ENCODE measurements at places on chromosomes 12 and 14.

DNA sequence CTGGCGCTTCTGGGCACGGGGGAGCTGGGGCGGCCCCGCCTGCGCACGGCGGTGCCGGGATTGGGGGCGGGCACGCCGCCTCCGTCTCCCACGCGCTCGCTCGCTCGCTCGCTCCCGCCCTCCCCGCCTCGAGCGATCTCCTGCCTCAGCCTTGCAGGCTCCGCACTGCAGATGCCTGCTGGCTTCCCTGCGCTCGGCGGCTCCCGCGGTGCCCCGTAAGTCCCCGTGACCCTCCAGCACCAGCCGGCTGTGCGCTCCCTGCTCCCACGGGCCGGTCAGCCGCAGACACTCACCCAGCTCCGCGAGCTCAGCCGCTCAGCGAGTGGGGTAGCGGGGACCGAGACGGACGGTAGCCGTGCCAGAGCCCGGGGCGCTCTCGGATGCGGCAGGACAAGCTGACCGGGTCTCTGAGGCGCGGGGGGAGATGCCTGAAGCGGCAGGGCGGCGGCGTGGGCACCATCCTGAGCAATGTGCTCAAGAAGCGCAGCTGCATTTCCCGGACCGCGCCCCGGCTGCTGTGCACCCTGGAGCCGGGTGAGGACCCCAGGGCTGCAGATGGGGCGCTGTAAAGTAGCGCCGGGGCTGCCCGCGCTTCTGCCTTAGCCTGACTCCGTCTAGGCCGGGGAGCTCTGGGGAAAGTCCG lies at the start of gene TBC1D30:
Gene TBC1D30 (plus strand): TSS at position 148 of the 643 bp plus-strand sequence. CDS start 233 bp downstream, at position 381.
- no peak for DNase-seq

GRCh38 chr14:100020629-100021028 lies 44.6 kb upstream of the EVL start:
- no peak for DNase-seq

DNA sequence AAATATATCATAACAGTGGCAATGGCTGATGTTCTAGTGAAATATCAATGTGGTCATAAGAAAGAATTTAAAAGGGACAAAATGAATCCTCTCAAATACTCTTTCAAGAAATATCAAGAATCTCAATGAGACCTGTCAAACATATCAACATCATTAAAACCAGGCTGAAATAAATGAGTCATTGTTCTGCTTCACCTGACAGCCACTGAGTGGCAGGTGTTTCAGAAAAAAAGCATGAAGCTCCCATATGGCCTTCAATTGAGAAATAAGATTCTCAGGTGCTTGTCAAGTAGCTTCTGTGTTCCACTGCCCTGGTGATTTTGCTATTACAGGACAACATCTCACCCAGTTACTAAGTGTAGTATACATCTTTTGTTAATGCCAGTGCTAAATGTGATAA lies 21.5 kb downstream of the ANAPC5 start:
- no peak for DNase-seq

DNA sequence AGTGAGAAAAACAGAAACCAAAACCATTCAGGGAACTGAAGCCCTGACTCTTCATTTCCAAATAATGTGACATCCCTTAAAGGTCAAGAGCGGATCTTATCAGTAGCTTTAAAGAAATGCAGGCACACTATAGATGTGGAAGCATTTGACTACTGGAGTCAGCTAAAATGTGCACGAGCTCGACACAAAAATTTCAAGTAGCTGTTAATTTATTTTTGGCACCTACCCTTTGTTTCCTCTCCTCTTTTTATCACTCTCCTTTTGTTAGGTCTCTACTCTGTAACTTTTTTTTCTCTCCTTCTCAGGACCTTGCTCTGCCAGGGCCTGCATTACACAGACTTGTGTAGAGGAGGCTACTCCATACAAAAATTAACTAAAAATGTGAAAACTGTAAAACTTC lies 58.3 kb downstream of the FGD6 start:
- DNase-seq: no peak

GRCh38 chr14:83988275-83988674 lies 1541.7 kb upstream of the FLRT2 start:
- no peak for DNase-seq

- peak; percentile 27 for DNase-seq
Observed at GRCh38 chr14:104650057-104650980, 39.1 kb upstream of the INF2 start.

GRCh38 chr14:28077021-28077420 lies 689.6 kb upstream of the FOXG1 start:
- no peak for DNase-seq

DNA sequence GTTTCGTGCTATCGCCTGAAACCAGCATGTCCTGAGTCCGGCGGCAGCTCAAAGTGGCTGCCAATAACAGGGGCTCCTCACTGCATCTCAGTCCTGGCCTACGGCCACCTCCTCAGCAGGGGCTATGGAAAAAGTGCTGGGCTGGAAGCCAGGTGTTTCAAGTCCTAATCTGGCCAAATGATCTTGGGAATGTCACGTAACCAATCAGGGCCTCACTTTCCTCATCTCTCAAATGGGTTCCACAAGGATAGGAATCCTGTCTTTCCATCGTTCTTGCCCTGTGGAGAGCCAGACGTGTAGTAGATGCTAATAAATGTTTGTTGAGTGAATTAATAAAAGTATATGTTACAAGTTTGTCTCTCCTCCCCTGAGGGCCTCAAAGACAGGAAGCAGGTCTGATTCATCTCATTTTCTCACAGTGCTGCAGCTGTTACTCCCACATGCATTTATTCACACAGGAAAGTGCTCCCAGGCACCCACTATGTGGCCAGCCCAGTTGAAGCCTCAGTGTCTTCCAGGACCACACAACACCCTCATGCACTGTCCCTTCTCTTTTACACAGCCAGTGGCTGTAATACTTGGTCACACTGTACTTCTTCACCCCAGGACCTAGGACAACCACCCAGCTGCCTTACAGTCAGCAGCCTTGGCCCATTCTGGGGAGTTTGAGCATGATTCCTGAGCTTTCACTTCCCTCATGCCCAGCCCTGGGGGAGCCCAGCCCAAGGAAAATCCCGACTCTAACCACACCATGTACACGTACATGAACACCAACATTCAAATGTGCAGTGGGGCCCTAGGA lies 5.0 kb downstream of the CMKLR1 start:
- no peak for DNase-seq

DNA sequence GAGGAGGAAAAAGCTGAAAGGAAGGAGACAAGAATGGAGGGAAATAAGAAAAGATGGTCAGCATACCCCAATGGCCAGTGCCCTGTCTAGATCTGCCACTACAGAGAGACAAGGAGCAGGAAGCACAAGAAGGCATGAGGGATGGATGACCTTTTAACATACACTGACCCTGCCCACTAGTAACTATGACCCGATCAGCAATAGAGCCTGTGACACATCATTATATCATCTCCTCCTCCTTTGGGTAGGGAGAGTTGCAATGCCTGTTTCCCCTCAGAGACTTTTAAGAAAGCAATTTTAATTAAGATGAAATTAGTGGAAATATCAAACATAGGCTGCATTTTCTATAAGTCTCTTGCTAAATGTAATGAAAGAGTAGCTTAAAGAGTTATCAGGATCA lies 4.7 kb upstream of the SLC2A13 start:
- no peak for DNase-seq

DNA sequence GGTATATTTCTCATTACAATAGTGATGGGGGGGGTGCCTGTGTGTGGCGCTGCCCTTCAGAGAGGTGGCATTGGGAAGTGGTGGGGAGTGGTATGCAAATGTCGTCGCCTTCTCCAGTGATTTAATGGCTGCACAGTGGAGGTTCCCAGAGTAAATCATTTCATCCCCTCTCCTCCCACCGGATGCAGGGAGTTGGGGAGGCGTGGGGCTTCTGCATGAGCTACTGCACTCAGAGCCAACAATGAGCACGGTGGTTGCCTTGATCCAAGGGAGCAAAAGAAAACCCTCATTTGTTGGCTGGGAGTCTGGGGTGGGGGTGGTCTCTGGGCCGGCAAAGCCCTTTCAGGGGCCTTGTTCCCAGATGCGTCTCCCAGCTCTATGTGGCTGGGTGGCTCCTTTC lies 124.3 kb downstream of the AACS start:
- DNase-seq: no peak

DNA sequence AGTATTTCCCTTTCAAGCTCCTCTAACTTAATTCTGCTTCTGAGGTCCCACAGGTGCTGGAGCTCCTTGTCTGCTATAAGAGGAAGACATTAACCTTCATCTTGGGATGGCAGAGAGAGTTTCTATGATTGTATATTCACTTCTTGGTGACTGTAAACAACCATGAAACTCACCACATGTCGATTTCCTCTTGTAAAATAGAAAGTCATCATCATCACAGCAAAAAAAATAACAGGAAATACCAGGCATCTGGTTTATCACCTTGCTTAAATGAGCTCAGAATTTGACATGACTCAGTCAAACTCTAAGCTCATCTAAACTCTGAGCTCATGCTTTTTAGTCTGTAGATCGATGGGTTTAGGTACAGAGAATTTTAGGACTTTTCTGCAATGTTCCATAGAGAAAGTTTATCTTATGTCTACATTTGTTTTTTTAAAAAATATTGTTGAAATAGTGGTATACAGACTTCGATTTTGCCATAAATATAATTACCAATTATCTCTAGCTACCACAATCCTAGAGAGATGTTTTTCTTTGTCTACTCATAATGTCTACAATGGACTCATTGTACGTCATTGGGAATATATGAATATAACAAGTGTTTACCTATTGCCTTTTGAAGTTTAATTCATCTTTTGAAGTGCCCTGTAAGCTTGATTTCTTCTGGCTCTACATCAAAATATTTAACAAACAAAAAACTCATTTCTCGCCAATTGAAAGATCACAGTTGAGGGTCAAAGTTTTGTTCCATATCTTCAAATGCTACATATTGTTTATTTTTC lies 58.4 kb downstream of the IGF1 start:
- DNase-seq: no peak

DNA sequence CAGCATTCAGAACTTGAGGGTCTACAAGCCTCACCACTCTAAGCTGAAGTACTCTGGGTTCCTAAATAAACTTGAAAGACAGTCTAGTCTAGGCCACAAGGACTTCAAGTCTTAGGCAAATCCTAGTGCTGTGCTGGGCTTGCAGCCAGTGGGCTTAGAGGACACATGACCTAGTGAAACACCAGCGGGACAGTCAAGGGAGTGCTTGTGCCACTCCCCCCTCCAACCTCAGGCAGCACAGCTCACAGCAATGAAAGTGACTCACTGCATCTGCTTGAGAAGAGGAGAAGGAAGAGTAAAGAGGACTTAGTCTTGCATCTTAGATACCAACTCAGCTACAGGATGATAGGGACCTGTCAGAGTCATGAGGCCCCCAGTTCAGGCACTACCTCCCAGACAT lies 438.1 kb downstream of the IPO8 start:
- no peak for DNase-seq

DNA sequence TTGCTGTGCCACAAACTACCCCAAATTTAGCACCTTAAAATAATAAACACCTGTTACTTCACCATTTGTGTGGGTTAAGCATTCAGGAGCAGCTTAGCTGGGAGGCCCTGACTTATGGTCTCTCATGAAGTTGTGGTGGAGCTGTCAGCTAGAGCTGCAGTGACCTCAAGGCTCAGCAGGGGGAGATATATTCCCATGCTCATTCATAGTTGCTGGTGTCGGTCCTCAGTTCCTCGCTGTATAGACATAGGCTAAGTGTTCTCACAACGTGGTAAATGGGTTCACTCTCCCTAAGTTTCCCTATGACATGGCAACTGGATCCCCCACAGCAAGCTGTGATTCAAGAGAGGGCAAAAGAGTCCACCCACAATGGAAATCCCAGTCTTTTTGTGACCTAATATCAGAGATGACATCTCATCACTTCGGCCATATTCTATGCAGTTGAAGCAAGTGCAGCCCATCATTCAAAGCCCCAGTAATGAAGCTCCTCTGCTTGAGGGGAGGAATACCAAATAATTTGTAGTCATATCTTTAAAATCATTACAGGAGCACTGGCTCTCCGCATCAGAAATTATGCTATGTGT lies 41.1 kb downstream of the PRB3 start:
- DNase-seq: peak; percentile 5

- no peak for DNase-seq
Observed at GRCh38 chr14:99807413-99808153, 14.4 kb downstream of the EML1 start.

DNA sequence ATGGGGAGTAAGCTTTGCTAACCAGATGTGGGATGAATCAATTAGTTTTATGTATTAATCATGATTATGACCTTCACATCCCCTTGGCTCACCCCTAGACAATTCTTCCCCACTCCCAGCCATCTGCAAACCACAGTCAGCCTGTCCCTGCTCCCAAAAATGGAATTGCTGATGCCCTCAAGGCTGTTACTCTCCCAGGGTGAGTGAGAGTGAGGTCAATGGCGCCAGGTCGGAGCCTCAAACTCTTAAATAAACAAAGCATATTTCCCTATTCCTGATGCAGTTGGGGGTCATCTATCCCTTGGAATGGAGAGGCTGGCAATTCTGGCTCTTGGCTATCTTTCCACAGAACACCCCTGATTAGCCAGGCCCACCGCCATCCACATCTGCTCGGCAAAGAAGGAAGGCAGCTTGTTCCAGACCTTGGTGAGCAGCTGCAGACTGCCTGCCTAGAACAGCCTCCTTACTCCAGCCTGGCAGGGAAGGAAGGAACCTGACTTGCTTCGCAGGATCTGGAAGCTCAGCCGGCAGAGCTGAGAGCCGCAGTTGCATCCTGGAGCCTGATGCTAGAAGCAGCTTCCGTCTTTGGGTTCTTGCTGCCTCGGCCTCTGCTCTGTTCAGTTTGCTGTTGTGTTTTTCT lies 57.0 kb downstream of the SMUG1 start:
- DNase-seq: no peak

DNA sequence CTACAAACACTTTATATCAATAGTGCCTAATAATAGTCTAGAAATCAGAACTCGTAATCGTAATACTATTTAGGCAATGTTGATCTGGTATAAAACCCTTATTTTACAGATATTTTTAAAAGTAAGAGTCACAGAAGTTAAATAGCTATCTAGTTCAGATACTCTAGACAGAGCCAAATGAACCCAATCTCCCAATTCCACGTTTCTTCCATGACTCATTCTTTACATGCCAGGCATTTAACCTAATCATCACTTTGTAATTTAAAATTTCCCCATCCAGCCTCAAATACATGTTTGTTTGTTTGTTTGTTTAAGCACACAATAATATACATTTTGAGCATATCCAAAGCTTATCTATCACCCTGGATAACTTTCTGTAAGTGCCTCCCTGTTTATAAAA lies 36.4 kb upstream of the GARIN6 start:
- no peak for DNase-seq

DNA sequence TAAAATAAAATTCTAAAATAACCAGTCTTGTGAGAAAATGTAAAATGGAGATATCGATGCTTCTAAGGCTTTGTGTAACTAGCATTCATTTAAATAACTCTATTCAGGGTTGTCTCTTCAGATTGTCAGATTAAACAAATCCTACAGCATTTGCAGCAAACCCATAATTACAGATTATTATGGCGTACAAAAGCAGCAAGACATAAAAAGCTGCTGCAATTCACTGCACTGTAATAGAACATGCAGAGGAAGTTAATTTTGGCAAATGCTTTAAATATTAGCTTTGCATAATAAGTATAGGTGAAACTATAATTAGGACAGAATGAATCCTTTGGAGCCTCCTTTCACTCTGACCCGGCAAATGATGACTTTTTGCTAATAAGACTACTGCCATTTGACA lies 98.3 kb downstream of the INSM2 start:
- DNase-seq: no peak

- DNase-seq: no peak
Observed at GRCh38 chr14:73750531-73750901, 36.3 kb upstream of the PNMA1 start.

All from stimulated activated CD4-positive, alpha-beta T cell treated with anti-CD3 and anti-CD28 coated beads, Interleukin-1b, Interleukin-23, amount 100 ng/mL, for 1 hour (primary cell).